Activated naive CD8-positive, alpha-beta T cell treated with anti-CD3 and anti-CD28 coated beads, Interleukin-2, amount 50 U/mL, for 16 hours (primary cell): ENCODE measurements at places on chromosomes 7 and 10.
A peak's percentile ranks its signal among the peaks of the same experiment; 100 is the strongest.

DNA sequence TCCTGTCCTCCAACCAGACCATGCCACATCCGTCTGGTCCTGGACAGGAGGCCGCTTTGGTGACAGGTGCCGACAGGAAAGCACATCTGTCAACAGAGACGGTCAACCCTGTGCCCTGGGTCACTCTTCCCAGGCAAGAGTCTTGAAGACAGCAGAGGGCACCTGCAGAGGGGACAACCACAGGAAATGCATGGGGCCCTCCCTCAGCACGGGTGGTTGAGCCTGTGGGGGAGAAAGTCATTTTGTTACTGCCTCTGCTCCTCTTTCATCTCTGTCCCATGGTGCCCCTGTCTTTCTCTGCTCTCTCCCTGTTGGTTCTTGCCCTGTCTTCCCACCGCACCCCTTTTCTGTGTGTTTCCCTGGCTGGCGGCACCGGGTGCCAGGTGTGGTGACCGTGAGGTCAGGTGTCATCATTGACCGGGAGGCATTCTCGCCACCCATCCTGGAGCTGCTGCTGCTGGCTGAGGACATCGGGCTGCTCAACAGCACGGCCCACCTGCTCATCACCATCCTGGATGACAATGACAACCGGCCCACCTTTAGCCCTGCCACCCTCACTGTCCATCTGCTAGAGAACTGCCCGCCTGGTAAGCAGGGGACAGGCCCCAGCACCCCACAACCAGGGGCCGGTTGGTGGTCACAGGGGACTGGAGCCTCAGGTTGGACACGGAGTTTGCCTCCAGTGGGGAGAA lies 17.6 kb upstream of the VSIR start:
- DNase-seq = no peak

GRCh38 chr10:5563991-5564536 lies 39.3 kb downstream of the CALML3 start:
- no peak for DNase-seq

DNA sequence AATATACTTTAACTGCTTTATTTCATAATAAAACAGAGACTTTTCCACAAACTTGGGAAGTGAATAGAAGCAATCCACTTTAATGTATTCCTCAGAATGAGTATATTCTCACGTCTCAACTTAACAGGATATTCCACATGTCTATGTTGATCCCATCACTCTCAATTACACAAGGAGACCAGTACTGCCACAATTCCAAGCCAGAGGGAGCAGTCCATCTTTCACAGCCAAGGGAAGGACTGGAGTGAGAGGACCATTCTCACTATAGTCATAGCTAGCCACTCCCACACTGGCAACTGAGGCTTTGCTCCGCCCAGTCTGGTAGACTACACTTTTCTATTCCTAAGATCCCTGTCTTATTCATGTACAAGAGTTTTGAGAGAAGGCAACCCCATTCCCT lies 553.9 kb downstream of the CNTNAP2 start:
- no peak for DNase-seq

DNA sequence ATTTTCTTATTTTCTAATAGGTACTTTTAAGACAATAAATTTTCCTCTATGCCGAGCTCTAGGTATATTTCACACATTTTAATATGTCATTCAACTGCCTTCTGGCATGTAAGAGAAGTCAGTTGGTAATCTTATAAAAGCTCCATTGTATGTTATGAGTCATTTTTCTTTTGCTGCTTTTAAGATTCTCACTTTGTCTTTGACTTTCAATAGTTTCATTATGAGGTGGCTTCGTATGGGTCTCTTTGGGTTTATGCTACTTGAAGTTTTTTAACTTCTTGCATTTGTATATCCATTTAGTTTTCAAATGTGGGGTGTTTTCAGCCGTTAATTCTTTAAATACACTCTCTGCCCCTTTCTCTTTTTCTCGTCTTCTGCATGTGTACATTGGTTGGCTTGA lies 80.5 kb downstream of the ABCA13 start:
- DNase-seq = no peak

GRCh38 chr7:36006636-36007229 lies 146.3 kb upstream of the EEPD1 start:
- DNase-seq = no peak

- no peak for DNase-seq
These were observed 14.5 kb downstream of the GPRIN2 start for GRCh38 chr10:46541735-46542566.

DNA sequence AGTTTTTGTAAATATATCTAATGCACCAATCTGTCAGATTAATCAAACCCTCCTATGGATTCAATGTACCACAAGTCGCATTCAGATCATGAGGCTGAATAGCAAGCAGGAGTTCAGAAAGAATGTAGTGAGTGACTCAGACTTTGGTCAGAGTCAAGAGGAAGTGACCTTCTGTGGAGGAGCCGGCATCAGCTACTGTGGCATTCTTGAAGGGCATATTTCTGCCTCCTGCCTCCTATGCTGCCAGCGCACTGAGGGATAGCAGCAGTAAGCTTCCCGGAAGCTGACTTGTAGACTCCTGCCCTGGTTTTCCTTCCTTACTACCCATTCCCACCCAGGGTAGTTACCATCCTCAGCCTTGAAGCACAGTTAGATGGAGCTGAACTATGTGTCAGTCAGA lies 867.5 kb downstream of the NRG3 start:
- no peak for DNase-seq

DNA sequence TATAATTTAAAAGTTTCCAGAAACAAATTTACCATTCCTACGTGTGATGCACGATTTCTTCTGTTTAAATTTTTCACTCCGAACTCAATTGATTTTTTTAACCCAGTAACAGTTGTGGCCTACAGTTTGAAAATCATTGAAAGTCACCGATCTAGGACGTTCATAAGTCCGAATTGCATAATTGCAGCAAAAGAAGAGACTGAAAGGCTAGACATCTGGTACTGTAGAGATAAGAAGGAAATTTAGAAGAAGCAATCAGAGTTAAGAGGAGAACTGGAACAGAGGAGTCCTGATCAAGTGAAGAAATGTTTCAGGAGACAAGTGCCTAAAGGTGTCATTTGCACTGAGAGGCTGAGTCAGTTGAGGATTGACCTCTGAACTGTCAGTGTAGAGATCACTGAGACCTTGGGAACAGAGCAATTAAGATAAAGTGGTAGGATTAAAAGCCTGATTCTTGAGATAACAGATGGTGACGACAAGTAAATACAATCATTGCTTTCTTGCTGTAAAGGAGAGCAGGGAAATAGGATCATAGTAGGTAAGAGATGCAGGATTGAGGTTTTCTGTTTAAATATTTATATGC lies 73.5 kb downstream of the ZFAND4 start:
- no peak for DNase-seq

DNA sequence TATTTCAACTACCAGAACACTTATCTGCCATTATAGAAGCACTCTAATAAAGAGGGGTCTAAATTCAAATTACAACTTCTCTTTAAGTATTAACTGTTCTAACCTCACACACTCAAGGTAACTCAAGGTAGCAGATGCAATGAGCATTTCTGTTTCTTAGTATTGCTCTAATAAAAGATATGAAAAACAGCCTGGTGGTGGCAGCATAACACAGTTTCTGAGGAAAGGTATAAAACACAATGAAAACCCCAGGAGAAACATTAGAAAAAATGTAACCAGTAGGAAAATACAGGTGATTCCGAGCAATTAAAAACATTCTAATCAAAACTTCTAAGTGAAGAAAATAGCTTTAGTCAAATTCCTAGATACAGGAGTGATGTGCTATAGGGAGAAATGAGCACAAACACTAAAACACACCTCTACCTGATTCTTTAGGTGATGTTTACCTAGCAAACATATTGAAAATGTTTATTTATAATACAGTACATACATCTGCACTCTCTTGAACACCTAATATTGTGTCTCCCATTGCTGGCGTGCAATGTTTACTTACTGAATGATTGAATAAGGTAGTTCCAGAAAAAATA lies 3.5 kb downstream of the MKRN1 start:
- DNase-seq = no peak

DNA sequence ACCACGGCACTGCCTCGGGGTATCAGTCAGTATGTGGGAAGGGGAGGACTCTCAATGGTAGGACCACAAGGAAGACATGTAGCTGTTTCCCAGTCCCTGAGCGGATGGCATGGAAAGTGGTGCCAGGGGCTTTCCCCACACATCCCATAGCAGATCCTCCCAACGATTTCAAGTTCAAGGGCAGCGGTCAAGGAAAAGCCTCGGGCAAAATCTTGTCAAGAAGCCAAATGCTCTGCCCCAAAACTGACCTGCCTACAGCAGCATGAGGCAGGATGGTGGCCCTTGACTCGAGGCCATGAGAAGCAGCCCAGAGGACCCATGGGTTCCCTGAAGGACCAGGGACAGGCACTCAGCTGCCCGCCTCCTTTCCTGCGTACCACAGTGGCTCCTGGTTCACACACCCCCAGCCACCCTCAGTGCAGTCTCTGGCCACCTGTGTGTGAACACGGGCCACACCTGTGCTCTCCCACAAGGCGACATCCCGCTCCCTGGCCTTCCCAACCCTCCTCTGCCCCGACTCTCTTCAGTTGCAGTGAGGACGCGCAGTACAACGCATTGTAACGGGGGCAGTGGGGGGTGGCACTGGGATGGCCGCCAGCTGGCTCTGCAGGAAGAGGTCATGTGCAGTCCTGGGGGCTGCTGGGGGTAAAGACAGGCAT lies 43.6 kb downstream of the CTBP2 start:
- DNase-seq = no peak

DNA sequence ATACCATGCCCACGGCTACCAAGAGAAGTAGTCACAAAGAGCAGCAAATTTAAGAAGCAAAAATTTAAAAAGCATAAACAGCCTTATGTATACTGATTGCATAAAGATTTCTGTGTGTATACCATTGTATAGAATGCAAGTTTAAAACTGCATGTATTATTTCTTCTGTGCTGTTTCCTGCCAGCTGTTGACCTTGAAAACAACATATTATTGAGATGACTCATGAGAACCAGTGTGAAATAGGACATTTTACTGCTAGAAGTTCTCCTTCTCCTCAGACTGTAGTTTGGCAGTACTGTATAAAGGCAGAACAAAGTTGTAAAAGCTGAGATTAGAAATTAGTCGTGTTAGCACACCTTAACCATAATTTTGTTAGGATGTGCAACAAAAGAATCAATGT lies 42.3 kb upstream of the SGCE start:
- no peak for DNase-seq

DNA sequence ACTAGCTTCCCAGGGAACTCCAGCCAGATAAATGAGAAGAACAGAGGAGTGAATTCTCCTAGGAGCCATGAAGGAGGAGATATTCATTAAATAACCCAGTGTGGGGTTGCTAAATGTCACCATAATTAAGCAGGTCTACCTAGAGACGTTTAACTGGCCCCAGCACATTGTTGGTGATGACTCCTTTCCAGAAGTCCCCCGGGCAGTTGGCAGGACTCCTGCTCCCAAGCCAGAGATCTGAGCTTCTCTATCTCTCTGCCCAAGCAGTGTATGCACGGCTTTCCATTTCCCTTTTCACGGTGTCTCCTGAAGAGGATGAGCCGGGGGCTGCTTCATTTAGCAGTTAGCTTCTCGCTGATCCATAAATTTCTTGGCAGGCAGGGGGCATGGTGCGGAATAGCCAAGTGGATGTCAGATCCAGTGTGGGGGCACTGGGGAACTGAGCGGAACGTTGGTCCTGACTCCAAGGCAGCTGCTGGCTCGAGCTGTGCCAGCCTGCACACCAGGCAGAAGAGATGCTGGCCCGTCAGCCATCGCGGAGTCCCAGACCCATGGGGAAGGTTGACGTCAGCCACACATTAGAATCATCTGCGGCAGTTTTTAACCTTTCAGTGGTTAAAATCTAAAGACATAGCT lies 142.0 kb upstream of the NPY start:
- DNase-seq = no peak

GRCh38 chr7:99141841-99142726 lies 1.8 kb downstream of the SMURF1 start:
- DNase-seq = peak; percentile 16

DNA sequence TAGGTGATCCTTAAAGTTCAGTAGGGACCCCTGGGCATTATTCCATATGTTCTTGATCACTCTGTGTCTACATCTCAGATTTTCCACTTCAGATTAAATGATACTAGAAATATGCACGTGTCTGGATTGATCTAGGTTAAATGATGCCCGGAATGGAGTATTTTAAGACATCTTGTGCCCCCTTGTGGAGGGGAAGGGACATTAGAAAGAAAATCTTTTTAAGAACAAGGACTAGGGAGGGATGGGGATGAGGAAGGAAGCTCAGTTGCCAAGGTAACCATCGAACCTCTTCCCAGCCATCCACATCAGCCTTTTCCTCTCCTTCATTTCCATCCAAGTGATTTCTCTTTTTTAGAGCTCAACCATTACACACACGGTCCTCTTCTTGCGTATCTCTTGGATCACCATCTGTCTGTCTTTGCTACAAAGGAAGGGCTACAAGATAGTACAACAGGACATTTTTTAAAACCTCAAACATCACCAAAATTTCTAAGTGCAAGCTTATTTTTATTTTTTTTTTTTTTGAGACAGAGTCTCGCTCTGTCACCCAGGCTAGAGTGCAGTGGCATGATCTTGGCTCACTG lies 40.5 kb downstream of the PRSS2 start:
- no peak for DNase-seq

DNA sequence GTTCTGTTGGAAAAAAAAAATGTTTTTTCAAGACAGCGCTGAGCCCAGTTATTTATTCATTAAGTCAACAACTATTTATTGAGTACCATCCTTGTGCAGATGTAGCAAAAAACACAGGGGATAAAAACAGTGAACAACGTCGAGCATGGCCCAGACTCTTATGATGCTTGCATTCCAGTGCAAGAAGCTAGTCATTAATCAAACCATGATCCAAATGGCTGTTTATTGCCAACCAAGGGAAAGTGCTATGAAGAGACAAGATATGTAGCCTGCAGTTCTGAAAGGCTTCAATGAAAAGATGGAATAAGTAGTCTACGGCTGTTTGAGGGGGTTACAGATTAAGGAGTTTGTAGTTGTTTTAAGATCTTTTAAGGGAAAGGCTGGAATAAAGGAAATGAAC lies 262.3 kb downstream of the NEBL start:
- DNase-seq = no peak

DNA sequence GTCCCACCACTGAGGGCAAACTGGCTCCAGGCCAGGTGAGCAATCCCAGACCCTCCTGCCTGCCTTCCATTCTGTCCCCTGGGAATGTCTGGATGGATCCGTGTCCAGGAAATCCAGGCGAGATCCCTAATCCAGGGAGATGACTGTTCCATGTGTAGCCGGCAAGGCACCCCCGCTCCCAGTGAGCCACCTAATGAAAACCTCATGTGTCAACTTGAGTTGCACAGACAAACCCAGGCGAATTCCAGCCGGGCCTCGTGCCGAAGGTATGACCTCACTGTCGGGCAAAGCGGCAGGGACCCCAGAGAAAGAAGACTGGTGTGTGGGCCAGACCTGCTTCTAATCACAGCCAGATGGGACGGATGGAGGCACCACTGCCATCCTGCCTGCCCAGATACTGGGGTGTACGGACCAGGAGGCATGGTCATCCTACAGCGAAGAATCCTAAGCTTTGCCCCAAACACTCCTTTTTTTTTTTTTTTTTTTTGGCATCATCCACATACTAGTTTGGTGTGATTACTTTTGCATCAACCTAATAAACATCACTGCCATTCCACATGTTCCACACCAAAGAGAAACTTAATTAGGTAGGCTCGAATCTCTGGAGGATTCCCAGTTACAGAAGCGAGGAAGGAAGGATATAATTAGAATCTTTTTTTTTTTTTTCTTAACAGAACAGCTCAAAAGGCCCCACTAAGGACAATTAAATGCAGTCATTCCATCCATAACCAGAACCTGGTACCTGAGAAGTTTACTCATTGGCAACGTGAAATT lies 313.1 kb downstream of the CALN1 start:
- DNase-seq = no peak

GRCh38 chr10:110859973-110860376 lies 11.8 kb upstream of the PDCD4 start:
- no peak for DNase-seq
